Upper lobe of right lung (tissue), 1 donor: ENCODE measurements at places on chromosomes 2 and 18.

DNA sequence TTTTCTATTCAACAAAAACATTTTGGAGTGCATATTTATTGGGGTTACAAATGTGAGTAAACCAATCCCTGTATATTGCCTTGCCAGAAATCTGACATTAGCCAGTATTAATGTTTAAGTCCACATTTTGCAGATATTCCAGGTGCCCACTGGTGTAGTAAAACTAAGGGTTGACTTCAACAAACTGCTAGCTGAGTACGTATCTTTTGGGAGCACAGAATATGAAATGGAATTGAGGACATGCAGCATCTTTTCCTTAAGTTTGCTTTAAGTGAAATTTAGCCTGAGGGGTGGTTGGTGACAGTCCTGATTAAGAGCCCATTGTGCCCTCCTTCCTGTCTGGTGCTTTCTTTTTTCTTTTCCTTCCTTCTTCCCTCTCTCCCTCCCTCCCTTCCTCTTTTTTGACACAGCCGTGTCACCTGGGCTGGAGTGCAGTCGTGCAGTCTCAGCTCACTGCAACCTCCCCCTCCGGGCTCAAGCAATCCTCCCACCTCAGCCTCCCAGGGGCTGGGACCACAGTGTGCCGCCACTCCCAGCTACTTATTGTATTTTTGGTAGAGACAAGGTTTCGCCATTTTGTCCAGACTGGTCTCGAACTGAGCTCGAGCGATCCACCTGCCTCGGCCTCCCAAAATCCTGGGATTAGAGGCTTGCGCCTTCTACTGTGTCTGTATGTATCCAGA, 1.6 kb downstream of the NUP35 start:
- no peak for DNase-seq

DNA sequence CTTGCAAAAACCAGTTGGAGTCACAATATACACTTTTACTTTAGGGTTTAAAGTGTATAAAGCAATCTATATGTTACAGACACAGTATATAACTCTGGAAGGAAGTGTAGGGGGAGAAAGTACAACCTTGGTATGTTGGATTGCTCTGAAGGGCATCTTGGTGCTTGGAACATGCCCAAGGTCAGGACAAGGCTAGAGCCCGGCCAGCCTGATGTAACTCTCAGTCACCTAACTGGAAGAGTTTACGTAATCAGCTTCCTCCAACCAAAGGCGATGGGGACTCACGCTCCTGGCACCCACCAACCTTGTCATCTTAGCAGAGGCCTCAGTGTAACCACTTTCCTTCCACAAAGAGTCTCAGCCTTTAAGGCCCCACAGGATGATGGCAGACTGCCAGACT, 181.1 kb upstream of the ACAA2 start:
- no peak for DNase-seq

DNA sequence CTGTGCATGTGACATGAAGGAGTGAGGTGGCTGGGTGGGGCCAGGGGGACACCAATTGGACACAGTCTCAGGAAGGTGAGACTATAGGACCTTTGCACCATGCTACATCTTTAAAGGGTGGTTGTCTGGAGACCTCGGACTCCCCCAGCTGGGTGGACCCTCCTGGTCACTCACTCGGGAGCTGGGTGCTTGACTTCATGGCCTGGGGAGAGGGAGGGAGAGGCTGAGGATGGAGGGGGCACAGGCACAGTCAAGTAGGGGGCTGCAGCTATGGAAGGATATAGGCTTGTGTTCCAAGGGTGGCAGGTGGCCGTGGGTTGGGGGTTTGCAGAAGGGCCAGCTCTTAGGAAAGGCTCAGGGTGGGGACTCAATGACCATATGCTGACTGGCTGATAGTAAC, 7.1 kb upstream of the CELF4 start:
- DNase-seq: no peak

DNA sequence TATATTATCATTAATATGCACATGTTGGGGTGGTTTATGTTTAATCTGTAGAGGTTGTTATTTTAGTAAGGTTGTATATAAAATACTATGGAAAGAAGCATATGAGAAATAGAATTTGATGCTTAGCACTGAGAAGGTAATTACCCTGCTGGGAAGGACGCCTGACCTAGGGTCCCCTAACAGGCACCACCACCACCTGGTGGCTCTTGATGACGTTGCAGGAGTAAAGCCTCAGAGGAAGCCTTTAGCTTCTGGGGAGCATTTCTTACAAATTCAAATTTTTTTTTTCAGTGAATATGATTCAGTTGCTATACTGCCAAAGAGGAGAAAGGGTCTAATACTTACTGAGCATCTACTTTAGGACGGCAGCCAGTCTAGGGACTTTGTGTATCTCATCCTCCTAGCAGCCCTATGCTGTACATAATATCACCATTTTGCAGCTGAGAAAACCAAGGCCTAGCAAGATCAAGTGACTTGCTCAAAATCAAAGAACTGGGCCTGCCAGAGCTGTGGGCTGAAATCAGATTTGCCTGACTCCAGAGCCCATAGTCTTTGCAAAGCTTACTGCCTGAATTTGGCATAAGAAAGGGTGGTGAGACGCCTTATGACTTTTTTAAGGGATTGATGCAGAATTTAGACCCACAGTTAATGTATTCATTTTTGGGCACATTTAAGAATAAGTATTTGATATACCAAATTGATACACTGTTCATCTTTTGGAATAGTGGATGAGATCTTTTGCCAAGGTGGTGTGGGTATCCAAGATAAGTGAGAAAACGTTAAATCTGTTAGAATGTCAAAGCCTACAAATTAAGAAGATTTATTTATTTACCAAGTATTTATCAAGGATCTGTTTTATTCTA, 78.8 kb upstream of the GAREM1 start:
- no peak for DNase-seq

- no peak for DNase-seq
Observed at GRCh38 chr2:23636426-23636825, 251.4 kb downstream of the KLHL29 start.
